GM19239 (cell line): ENCODE measurements at places on chromosomes 3 and 15.

DNA sequence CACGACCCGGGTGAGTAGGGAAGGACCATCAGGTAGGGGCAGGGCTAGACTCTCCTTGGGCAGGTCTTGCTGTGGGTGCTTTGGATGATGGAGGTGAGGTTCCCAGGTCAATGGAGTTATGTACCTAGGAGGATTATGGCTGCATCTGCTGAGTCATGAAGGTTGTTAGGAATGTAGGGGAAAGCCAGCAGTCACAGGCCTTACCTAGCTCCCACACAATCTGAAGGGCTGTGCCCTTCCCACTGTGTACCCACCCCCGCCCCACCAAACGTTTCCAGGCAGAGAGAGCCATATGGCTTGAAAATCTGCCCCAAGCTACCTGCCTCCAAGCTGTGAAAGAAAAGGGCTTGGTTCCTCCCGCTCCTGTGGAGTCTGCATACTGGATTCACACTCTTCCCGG lies 573.4 kb upstream of the DPPA4 start:
- DNase-seq, result no peak

DNA sequence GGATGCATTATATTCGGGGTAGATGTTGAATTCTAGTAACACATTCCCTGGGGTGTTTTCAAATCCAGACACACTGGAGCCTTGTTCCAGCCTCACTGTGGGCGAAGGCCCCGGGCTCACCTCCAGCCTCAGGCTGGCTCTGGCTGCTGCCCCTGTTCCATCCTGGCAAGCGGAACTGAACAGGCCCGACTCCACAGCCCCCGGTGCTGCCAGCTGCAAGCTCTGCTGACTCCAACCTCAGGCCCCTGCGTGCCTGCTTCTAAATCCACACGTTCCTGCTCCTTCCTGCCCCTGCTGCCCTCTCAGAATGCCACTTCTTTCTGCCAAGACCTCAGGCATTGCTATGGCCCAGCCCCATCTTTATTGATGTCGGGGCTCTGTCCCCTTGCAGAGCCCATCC lies 90.6 kb downstream of the LIPC start:
- DNase-seq, result no peak

GRCh38 chr15:40844696-40845030 lies 815 bp downstream of the SPINT1 start:
- DNase-seq, result peak; percentile 63

- DNase-seq, result no peak
These were observed 496.6 kb upstream of the NAALADL2 start for GRCh38 chr3:174362556-174362955.

- peak; percentile 21 for DNase-seq
These were observed 461 bp downstream of the SECISBP2L start for GRCh38 chr15:49045751-49046219.

GRCh38 chr3:152359385-152360248 lies 90.9 kb downstream of the MBNL1 start:
- no peak for DNase-seq

DNA sequence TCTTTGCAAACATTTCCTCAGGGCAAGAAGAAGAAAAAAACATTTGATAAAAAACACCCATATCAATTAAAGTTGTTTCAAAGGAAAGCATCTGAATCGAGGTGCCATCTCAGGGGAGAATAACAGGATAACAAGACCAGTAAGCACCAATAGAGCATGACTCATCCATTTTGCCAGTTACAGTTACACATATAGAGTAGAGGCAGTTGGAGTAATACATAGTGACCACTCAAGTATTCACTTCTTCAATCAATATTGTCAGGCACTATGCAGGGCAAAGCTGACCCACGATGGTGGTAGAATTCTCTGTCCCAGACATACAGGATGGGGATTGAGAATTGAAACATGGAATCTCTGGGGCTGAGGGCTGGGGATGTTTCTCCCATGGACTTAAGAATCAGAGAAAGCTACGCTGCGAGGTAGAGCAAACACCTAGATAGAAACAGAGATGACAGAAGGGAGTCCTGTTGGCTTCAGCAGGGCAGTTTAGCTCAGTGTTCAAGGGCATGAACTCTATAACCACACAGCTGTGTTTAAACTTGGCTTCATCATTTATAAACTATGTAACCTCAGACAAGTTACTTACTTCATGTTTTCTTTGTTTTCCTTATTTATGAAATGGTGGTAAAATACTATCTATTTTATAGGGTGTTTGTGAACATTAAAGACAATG lies 186.4 kb upstream of the NANOGP8 start:
- no peak for DNase-seq

- DNase-seq, result no peak
These were observed 104.0 kb downstream of the TNIK start for GRCh38 chr3:171356251-171356650.

- DNase-seq, result no peak
These were observed 561.8 kb upstream of the MDFIC2 start for GRCh38 chr3:70874196-70874595.

GRCh38 chr3:43526956-43527355 lies 94.9 kb downstream of the ANO10 start:
- no peak for DNase-seq

DNA sequence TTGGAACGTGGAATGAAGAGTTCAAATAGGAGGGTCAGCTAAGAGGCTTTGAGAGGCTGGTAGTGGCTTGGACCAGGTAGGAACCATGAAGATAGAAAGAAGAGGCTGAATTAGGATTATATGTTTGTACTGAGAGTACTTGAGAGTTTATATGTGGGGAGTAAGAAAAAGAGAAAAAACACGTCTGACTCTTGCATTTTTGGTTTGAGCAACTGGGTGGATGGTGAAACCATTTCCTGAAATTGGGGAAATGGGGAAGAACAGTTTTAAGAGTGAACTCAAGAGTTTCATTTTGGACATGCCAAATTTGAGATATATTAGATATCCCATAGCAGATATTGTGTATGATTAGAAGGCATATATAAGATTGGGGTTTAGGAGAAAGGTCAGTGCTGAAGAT lies 92.9 kb upstream of the TNIK start:
- DNase-seq, result no peak

GRCh38 chr3:100032243-100032642 lies 82.1 kb downstream of the FILIP1L start:
- no peak for DNase-seq

DNA sequence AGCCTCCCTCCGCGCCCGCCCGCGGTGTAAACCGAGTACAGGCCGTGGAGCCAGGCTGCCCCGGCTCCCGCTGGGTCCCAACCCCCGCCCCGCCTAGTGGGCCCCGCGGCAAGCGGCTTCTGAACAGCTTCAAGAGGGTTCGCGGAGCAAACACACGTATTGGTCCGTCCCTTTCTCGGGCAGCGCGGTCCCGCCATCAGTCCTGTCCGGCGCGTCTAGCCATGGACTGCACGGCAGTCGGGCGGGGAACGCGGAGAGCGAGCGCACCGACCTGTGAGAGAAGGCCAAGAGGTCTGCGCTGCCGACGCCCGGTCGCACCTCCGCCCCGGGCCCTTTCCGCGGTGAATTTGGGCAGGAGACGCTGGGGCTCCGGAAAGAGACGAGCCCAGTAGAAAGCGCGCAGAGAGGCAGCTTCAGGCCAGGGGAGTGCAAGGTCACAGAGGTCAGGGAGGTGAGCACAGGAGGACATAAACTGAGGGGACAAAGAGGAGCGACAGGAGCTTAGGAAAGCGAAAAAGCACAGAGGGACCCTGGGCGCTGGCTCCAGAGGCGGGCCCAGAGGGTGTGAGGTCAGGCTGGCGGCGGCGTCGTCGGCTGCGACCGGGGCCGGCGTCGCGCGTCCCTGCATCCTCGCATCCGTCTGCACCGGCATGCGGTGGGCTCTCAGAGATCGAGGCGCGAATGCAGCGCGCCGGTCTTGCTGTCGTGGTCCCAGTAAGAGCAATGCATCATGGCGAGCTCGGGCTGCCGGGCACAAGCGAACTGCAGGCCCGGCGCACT lies 1.8 kb downstream of the FOXL2 start:
- DNase-seq, result no peak
